ENCODE measurements at places on chromosomes 4 and X.

DNA sequence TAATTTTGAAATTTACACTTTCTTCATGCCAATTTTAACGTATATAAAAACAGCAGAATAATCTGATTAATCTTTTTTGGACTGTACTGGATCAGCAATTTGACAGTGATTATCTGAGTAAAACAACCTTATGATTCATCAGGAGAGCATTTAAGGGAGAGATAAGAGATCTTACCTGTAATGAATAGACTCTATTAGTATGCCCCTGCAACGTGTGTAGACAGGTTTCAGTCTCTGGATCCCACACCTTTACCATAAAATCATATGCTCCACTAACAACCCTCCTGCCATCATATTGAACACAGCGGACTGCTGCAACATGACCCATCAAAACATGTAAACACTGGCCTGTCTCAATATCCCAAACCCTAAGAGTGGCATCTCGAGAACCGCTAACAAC is 210.1 kb downstream of the FBXW7 start:
- no peak for DNase-seq

GRCh38 chrX:47707031-47707780 is 48.2 kb upstream of the UXT start:
- no peak for DNase-seq

- DNase-seq = no peak
These were observed 4.2 kb downstream of the PAK3 start for GRCh38 chrX:111100191-111100590.

- DNase-seq = no peak
These were observed 2.0 kb downstream of the ADGRL3 start for GRCh38 chr4:61201961-61202637.

DNA sequence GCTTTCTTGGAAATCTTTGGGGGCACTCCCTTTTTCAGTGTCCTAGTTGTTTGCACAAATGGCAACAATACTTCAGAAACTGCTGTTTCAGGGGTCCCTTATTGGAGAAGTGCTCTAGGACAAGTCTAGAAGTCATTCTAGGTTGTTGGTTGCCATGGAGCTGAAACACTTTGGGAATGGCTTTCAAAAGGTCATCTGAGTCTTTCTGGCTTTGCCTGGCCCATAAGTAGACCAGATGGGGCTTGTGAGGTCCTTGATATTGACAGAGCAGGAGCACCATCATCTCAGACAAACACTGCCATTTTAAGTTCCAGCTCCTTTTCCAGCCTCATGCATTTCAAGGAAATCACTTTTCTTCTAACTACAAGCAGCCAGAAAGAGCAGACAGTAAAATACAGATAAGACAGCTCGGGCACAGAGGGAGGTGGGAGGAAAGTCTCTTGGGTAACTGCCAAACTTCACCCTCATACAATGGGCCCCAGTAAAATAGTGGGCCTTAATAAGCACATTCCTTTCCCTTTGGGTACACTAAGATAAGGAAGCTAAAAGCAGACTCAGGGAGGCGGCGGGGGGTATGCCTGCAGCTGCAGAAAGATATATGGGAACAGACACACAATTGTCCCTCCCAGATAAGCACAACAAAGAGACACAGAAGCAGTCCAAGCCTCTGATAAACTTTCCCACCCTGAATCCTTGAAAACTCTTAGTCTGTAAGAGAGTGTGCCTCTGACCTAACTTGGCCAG is 8.5 kb upstream of the NXF3 start:
- no peak for DNase-seq

DNA sequence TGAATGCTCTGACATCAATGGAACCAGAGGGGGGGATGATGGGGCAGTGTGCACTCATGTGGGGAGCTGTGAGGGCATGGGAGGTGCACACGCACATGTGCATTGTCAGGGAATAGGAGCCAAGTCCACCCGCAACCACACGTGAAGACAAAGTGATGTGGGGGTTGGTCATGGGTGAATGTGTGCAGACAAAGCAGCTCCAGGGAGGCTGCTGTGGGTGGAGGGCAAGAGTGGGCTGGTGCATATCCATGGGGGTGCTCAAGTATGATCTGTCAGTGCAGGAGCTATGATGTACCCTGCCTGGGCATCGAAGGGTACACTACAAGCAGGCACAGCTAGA is 301.9 kb downstream of the TEX13C start:
- no peak for DNase-seq

- DNase-seq = no peak
These were observed 16.3 kb downstream of the RTL5 start for GRCh38 chrX:72115380-72115779.

GRCh38 chrX:71953946-71954345 is 43.3 kb downstream of the NHSL2 start:
- DNase-seq = no peak

Measured in activated CD8-positive, alpha-beta memory T cell treated with anti-CD3 and anti-CD28 coated beads, Interleukin-2, amount 50 U/mL, for 4 hours (primary cell).